ENCODE measurements at places on chromosomes 1 and 21.

DNA sequence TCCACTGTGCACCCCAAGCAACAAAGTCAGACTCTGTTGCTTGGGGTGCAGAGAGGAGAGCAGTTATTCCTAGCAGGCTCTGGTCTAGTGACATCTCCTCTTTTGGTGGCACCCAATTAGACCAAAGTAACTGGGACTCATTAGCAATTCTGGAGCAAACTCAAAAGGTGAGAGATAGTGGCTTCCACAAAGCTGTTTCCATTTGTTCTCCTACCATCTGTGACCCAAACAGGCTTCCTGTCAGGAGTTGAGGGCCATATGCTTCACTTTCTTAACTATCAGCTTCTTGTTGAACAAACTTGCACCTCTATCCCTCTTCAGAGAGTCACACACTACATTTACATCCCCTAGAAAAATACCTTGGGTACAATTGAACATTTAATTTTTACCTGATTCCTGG is 1.5 kb upstream of the ATXN7L2 start:
- DNase-seq: no peak

- peak; percentile 20 for DNase-seq
These were observed 28.2 kb upstream of the DOCK7 start for GRCh38 chr1:62716397-62716796.

- DNase-seq: no peak
These were observed 113.6 kb downstream of the NMNAT2 start for GRCh38 chr1:183304440-183305107.

- DNase-seq: no peak
These were observed 46.5 kb downstream of the TRAPPC10 start for GRCh38 chr21:44058652-44058964.

GRCh38 chr1:154791292-154792166 is 78.6 kb downstream of the KCNN3 start:
- no peak for DNase-seq
